ENCODE measurements at places on chromosomes 11 and 22.

GRCh38 chr11:64762277-64762673, 2.5 kb upstream of the PYGM start:
- DNase-seq = no peak

DNA sequence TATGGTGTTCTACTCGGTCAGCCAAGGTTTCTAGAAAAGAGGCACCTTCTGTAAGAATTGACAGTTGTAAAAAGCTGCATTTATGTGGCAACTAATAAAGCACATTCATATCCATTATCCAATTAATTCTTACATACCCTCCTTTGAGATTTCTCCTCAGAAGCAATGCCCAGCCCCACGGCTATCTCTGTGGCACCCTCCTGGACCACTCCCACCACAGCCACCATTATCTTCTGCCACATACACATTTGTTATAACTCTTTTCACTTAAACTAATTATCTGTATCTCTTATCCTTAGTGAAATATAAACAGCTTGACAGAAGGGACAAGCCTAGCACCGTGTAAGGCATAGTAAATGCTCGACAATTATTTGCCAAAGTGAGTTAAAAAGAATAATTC, 48.5 kb downstream of the PAK1 start:
- DNase-seq = no peak

DNA sequence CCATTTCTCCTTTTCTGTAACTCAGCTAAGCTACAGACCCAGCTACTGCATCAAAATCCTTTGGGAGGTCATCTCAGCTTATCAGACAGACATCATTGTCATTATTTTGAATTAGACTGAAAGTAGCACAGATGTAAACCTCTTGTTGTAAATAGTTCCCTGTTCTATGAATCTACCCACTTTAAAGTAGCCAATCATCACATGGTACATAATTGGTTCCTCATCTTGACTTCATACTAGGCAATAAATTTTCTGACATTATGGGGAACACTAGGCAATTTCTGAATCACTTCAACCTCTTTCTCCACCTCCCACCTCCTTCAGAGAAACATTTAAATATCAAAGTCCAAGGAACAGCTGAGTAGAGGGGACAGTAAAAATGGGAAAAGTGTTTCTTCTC, 47.9 kb downstream of the MPPED2 start:
- DNase-seq = no peak

GRCh38 chr22:38802671-38803121, 8.8 kb upstream of the DNAL4 start:
- no peak for DNase-seq

DNA sequence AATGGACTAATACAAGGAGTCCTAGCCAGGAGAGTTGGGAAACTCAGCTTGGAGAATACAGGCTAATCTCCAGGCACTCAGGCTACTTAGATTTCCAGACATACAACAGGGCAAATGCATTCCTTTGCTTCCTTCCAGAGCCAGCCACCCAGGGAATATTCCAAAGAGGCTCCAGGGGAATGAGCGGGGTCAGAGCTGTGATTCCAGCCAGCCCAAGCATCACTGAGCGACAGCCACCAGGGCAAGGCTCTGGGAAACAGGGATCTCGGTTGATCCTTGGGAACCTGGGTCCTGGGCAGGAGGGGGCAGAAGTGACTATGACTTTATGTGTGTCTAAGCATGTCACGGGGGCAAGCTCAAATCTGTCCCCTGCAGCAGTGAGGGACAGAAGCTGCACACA, 112.3 kb upstream of the LMO1 start:
- DNase-seq = no peak

- DNase-seq = peak; percentile 1
Measured at GRCh38 chr11:73907191-73907590, 30.4 kb downstream of the PAAF1 start.

DNA sequence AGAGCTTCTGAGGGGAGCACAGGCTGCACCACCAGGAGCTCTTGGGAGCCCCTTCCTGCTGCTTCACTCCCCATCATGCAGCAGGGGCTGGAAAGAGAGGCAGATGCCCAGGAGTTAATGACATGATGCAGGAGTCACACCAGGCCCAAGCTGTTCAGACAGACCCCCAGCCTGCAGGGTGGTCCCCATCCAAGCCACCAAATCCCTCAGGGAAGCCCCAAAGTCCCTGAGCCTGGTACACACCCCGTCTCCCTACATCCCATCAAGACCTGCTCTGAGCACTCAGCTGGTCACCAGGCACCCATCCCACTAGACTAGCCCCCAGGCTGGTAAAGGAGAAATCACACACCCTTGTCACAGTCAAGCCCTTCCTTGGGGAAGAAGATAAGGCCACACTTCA, 11.3 kb downstream of the CYB561A3 start:
- no peak for DNase-seq

DNA sequence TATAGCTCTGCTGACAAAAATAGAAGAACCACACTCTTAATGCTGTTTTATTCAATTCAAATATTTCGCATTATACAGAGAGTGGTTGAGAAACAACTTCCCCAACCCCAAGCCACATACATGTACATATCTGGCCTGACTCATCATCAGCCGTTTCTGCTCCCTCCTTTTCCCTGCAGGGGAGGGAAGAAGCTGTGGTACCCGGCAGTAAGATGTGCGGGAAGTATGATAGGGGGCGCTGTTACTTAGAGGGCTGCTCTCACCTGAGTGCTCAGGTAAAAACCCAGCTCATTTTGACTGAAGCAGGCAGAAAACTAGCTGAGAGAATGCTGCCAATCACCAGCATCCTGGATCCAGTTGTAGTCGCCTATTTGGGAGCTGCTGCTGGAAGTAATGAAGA, 85.5 kb downstream of the NELL1 start:
- no peak for DNase-seq

DNA sequence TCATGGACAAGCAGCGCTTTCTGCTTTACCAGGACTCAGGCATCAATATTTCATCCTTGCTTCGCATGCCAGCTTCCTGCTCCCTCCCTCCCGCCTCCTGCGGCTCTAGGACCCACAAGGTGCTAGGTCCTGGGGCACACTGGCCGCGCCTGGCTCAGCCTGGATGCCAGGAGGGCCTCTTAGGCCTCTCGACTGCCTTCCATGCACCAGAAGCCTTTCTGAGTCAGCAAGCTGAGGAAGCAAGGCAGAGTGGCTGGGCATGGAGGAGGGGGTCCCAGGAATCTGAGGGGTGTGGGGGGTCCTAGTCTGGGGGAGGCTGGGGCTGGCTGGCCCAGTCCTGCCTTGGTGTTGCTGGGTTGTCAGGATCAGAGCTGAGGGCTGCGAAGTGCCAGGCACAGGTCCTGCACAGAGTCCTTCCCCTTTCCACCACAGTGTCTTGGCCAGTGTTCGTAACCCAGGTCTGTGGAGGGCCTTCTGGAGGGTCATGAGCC, 61.0 kb upstream of the THY1 start:
- DNase-seq = no peak

GRCh38 chr22:46044621-46045458, 67.9 kb upstream of the WNT7B start:
- DNase-seq = peak; percentile 21

GRCh38 chr22:38317995-38318715, 922 bp upstream of the CSNK1E start:
- DNase-seq = no peak
